Activated T-cell treated with anti-CD3 and anti-CD28 coated beads, Interleukin-2, amount 50 U/mL, for 72 hours (primary cell): ENCODE measurements at places on chromosomes 3 and 15. TPM values are rescaled to one million over a fixed set of nuclear protein-coding genes. Genes with fewer than 3 reads are reported as not detected.
A peak's percentile ranks its signal among the peaks of the same experiment; 100 is the strongest.

- H3K27me3 ChIP-seq = peaks cover 57% of the 10 kb centered on the region
- DNase-seq = peak; percentile 71
- H3K27ac ChIP-seq = peak overlapping the region; percentile 36
- H3K4me3 ChIP-seq = peak overlapping the region; percentile 70
- H3K4me1 ChIP-seq = peaks cover 44% of the 10 kb centered on the region
Measured at GRCh38 chr3:40971191-40972168, 227.8 kb upstream of the CTNNB1 start.

The ITGA11 gene
- 0.58 TPM for total RNA-seq

DNA sequence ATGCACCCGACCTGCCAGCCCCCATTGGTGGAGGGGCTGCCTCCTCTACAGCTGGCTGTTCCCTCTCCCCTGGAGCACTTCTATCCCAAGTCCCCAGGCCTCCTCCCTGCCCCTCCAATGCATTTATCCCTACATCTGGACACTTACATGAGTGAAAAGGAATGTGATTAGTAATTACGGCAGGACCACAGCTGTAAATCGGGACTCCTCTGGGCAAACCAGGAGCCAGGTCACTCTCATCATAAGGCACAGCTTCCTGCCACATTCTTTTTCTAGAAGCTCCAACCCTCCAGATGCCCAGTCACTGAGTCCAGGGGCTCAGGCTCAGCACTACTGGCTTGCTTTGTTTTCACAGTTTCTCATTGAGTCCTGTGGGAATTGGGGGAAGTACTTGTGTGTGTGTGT is 54.3 kb downstream of the IL20RB start:
- H3K4me3 ChIP-seq = no peak overlapping the region
- H3K27ac ChIP-seq = no peak overlapping the region
- no peaks in the 10 kb centered on the region for H3K36me3 ChIP-seq
- DNase-seq = no peak

DNA sequence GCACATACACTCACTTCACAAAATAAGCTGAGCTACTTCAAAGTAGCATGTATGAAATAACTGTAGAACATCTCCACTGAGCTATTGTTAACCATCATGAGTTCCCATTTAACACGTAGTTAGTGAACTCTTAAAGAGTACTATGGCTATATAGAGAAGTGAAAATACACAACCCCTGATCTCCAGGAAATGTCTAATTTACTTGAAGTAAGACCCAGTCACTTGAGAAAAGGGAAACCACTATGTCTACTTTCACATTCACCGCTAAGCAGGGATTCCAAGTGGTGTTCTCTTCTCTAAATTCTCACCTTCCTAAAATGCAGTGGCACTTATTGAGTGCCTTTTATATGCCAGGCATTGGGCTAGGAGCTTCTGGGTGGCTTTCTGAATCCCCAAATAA is 35.0 kb upstream of the COLQ start:
- H3K4me3 ChIP-seq = peak overlapping the region; percentile 62
- H3K27me3 ChIP-seq = no peaks in the 10 kb centered on the region
- H3K36me3 ChIP-seq = no peaks in the 10 kb centered on the region
- H3K4me1 ChIP-seq = peaks cover 11% of the 10 kb centered on the region

DNA sequence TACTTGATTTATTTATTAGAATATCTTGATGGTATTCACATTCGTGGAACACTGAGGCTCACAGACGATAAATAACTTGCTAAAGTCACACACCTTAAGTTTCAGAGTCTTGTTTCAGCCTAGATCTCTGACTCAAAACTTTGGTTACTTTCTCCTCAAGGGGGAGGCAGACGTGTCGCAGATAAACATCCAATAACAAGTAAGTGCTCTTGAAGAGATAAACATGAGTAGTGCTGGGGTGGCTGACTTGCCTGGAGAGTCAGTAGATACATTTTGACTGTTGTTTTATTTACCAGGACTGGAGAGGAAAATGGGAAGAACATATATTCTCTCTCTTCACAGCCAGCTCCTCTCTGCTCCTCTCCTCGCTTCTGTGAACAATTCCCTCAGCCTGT is 31.3 kb downstream of the FBXO45 start:
- H3K27ac ChIP-seq = no peak overlapping the region
- H3K4me3 ChIP-seq = no peak overlapping the region
- peaks cover 28% of the 10 kb centered on the region for H3K4me1 ChIP-seq
- peaks cover 28% of the 10 kb centered on the region for H3K27me3 ChIP-seq
- H3K36me3 ChIP-seq = peaks cover 2% of the 10 kb centered on the region
- DNase-seq = no peak

The CCR9 gene
- 0.14 TPM for total RNA-seq

The TRIM59 gene
- total RNA-seq = 39.9 TPM
